AG04449 (cell line): ENCODE measurements at places on chromosomes 6 and 20.

- no peak for DNase-seq
Measured at GRCh38 chr6:43913375-43914271, 143.6 kb downstream of the VEGFA start.

GRCh38 chr6:3545156-3545555, 88.3 kb upstream of the SLC22A23 start:
- DNase-seq: no peak

DNA sequence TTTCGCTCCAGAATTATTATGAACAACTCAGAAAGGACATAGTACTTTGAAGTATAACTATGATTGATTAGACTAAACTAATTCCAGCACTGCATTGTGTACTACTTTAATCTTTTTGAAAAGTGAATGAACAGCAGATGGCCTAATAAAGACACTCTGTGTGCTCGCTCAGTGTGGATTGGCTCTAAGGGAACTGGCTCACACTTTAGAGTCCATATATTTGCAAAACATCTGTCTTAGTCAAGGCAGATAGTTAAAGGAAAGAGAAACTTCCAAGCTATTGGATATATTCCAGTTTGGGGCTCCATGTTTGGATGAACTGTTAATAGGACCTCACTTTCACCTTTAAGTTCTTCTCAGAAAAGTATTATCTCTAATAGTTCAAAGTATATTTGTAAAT, 218.9 kb downstream of the EYA4 start:
- DNase-seq: no peak

DNA sequence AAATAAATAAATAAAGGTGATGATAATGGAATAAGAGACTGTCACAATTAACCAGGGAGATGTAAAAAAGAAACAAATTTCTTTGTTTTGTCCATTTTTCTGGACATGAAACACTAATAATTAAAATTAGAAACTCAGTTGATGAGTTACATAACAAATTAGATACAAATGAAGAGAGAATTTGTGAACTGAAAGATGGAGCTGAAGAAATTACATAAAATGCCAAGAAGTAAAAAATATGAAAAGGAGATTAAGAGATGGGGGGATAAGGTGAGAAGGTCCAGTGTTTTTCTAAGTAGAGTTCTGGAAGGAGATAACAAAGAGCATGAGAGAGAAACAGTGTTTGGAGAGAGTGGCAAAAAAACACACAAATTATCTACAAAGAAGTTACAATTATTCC, 89.4 kb upstream of the AGPAT4 start:
- DNase-seq: no peak

DNA sequence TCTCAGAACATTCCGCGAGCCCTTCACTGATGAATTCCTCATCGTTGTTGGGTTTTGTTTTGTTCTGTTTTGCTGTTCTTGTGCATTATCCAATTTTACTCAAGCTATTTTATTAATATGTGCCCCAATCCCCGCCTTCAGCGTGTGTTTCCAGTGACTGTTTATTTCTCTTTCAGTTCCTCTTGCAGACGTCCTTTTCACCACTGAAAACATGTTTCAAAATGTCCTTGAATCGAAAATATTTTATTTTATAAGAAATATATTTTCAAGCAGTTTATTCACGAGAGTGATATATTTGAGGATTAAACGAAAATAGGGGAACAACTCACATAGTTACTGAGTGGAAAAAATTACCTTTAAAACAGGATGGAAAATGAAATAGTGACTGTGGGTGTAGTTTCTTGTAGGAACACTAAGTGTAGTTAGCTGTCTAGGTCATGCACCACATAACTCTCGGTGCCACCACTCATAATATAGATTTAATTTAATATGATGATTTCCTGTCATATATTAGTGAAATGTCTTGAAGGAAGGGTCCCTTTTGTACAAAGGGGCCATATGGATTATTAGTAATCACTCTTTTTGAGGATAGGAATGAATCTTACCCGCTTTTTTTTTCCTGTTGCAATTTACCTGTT, 45.3 kb upstream of the HDDC2 start:
- no peak for DNase-seq

GRCh38 chr6:24332317-24332716, 25.5 kb downstream of the DCDC2 start:
- DNase-seq: no peak

- no peak for DNase-seq
Measured at GRCh38 chr6:123182998-123183397, 187.0 kb downstream of the CLVS2 start.

DNA sequence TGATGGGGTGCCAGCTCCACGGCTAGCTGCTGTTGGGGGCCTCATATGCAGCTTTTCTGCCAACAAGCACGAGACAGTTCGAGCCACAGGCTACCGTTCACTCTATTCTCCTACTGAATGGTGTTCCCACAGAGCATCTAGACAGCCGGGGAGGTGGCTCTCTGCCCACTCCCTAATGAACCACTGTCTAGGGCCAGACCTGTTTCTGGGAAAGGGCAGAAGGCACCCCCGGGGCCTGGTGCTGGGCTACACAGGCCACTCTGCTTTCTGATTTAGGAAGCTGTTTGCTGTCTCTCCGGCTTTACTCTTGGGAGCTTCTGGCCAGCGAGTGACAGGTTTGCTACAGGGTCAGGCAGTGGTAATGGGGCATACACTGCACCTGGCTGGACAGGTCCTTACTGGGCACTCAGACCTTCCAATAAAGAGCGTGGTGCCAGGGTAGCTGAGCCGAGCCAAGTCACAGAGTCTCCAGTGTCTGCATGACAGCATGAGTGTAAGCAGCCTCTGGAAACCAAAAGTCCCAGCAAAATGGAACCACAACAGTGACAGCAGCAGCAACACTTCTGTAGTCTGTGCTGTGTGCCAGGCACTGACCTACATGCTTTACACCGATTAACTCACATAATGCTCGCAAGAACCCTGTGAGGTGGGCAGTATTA, 8.4 kb downstream of the CCDC167 start:
- DNase-seq: no peak

GRCh38 chr6:119026822-119027221, 51.6 kb downstream of the FAM184A start:
- no peak for DNase-seq

DNA sequence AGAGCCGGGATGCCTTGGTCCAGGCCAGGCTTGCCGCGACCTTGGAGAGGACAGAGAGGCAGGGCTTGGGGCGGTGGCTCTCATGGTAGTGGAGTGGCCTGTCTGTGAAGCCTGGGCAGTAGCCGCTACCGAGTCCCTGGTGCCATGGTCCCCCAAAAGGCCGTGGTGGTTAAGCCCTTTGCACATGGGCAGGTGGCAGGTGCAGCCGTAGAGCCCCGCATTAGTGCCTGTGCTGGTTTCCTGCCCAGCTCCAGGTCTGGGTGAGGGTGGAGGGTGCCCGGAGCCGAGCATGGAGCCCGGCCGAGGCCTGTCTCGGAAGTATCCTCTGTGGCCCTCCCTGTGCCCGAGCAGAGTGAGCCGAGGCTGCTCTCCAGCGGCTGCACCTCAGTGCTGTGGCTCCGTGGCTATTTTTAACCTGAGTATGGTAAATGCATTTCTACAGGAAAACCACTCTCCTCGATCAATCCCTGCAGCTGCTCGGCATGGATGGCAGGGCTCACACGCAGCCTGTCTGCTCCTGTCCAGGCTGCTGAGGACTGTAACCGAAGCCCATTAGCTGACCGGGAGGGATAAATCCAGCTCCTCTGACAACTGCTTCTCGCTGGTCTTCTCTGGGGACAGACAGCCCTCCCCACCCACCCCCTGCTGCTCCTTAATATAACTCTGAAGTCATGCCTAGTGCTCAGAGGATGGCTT, 36.3 kb upstream of the GATA5 start:
- DNase-seq: no peak

GRCh38 chr6:163228041-163228440, 186.5 kb upstream of the QKI start:
- DNase-seq: no peak

DNA sequence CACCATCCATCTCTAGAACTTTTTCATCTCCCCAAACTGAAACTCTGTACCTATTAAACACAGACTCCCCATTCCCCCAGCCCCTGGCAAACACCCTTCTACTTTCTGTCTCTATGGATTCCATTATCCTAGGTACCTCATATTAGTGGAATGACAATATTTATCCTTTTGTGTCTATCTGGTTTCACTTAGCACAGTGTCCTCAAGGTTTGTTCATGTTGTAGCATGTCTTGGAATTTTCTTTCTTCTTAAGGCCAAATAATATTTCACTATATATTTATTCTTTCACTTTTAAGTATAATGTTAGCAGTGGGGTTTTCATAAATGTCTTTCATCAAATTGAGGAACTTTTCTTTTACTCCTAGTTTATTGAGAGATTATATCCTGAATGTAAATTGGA, 56.8 kb upstream of the DSP start:
- no peak for DNase-seq

GRCh38 chr6:67501755-67502154, 1133.3 kb upstream of the ADGRB3 start:
- no peak for DNase-seq

- DNase-seq: no peak
Measured at GRCh38 chr20:16474363-16474762, 98.9 kb downstream of the KIF16B start.

- DNase-seq: no peak
Measured at GRCh38 chr6:41943456-41943855, 1.8 kb upstream of the CCND3 start.

GRCh38 chr20:63079971-63080370, 73.2 kb upstream of the BHLHE23 start:
- DNase-seq: no peak

DNA sequence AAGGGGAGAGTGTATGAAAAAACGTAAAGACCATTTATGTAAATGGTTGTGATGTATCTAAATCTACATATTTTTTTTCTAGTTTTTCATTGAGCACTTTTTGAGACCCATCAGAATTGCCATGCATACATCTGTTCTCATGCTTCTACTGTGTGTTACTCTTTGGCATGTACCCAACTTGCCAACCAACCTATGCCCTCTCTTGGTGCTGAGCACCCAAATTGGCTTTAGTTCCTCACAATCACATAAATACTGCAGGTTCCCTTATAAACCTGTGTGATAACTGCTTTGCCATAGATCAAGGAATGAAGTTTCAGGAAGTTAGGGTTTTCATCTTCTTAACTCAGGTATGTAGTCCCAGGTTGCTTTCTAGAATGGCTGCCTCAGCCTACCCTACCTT, 7.8 kb downstream of the ENPP3 start:
- DNase-seq: no peak

GRCh38 chr6:6665555-6666243, 77.2 kb downstream of the LY86 start:
- DNase-seq: no peak

DNA sequence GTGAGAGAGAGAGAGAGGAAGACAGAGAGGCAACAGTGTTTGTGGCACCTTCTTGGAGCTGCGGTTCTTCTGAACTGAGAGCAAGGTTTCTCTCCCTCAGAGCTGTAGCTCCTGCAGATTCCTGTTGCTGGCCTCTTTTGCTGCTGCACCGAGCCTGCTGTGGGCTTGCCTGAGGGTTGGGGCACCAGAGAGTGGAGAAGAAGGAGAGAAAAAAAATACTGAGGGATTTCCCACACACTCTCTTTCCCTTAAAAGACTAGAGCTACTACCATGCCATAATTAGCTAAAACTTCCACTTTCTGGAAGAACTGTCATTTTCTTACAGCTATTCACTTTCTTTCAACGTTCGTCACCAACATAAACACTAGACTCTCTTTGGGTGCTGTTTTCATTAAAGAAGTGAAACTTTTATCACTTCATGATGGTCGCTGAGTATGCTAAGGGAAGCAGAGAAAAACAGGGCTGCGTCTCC, 18.2 kb upstream of the ECI2 start:
- no peak for DNase-seq

DNA sequence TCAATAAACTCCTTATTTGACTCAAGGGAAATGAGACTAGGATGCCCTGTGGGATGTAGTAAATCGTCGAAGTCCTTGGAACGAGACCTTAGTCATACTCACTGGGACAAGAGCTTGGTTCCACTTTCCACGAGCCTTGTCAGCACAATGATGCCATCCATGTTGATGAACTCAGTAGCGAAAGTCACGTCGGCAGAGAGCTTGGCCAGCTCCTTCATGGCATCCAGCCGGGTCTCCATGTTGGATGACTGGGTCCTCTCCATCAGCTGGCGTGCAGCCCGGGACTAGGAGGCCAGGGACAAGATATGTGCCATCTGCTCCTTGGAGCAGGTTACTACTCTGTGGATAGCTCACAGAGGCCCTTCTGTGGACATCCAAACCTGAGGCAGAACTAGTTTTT, 17.5 kb downstream of the ELMO2 start:
- no peak for DNase-seq

GRCh38 chr6:145323646-145324045, 411.7 kb downstream of the EPM2A start:
- DNase-seq: no peak

- DNase-seq: no peak
Measured at GRCh38 chr6:142543606-142544005, 241.8 kb downstream of the ADGRG6 start.

DNA sequence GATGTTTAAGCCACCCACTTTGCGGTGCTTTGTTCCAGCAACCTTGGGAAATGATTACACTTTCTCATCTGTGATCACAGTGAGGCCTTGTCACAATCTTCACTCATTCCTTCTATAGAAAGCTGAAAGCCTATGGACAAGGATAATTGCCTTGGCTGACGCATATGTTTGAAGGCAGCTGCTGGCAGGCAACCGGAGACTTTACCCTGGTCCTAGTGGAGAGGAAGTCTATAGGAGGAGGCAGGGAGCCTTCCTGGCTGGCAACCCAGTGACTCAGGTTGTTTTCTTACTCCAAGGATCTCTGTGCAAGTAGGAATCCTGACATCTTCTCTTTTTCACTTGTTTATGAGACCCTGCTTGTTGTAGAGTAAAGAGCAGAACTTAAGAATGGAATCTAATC, 34.1 kb upstream of the ESR1 start:
- DNase-seq: no peak

GRCh38 chr6:83389606-83390005, 41.2 kb downstream of the ME1 start:
- DNase-seq: no peak

DNA sequence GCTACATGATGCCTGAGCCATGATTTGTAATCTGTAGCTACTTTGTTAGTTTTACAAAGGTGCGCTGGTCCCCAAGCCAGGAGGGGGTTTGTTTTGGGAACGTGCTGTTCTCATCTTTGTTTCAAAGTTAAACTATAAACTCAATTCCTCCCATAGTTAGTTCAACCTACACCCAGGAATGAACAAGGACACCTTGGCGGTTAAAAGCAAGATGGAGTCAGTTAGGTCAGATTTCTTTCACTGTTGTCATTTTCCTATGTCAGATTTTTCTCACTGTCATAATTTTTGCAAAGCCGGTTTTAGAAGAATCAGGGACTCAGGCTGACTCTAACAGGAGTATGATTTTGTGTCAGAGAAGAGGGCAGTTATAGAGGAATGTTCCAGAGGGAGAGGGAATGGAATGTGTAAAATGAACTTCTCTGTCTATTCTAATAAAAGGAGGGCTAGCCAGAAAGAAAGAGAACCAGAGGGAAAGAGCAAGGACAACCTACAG, 2.3 kb upstream of the GMPR start:
- DNase-seq: no peak
